SJSA1 (cell line): ENCODE measurements at places on chromosomes 4 and X.

DNA sequence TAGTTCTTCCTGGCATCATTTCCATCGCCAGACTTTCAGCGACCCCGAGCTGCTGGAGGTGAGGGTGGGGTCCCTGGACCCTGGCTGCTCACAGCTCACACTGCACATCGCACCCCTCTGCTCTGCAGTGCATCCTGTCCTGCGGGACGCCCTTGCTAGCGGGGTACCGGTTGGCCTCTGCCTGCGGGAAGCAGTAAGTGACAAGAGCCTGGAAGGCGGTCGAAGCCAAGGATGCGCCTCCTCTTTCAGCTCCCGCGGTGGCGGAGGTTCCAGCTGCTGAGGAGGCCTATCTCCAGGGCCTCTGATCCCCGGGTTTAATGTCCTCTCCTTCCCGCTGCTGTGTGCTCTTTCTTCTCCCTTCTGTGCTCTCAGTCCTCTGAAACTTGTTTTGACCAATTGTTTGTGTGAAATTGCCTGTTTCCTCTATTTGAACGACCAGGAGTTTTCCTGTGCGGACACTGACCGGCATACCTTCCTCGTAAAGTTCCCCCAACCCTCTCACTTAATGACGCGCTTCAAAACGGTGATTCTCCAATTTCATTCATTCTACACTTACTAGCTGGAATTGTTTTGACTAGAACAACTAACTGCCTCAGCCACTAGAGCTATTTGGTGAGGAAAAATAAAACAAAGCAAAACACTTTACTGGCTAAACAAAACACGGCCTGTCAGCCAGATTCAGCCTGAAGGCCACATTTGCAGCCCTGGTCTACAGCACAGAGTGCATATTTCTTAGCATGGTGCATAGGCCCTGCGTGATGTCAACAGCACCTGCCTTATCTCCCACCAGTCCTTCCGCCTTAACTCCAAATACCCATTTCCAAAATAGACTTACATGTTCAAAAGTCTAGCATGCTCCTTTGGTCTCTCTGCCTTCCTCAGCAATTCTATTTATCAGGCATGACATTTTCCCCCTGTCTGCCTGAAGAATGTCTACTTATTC lies 28.0 kb downstream of the MGAT4D start:
- no peaks in the 10 kb centered on the region for H3K4me1 ChIP-seq
- no peak overlapping the region for H3K27ac ChIP-seq
- no peak overlapping the region for H3K4me3 ChIP-seq
- H3K36me3 ChIP-seq, result no peaks in the 10 kb centered on the region
- DNase-seq, result no peak

- H3K27ac ChIP-seq, result no peak overlapping the region
- DNase-seq, result no peak
- H3K4me3 ChIP-seq, result no peak overlapping the region
- peaks cover 1% of the 10 kb centered on the region for H3K4me1 ChIP-seq
- no peaks in the 10 kb centered on the region for H3K27me3 ChIP-seq
These were observed 9.2 kb downstream of the MAMLD1 start for GRCh38 chrX:150372280-150372679.

- H3K36me3 ChIP-seq, result no peaks in the 10 kb centered on the region
- peak; percentile 5 for DNase-seq
- H3K27ac ChIP-seq, result no peak overlapping the region
- H3K4me1 ChIP-seq, result peaks cover 39% of the 10 kb centered on the region
- H3K27me3 ChIP-seq, result no peaks in the 10 kb centered on the region
- no peak overlapping the region for H3K4me3 ChIP-seq
These were observed 66.9 kb upstream of the GRID2 start for GRCh38 chr4:92236877-92237276.

DNA sequence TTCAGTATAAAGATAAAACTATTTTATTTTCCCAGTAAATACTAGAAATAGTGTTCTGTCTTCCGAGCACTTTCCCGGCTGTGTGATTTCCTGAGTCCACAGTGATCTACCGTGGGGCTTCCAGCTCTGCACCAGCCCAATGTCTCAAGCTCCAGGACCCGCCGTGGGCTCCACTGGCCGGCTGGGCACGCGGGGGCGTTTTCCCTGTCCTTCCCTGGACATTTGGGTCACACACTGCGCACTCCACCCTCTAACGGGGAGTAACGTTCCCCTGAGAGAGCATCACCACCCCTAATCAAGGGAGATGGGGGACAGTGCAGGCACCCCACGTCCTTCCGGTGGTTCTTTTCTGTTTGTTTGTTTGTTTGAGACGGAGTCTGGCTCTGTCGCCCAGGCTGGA lies 844.6 kb upstream of the FRG1 start:
- no peaks in the 10 kb centered on the region for H3K27me3 ChIP-seq
- no peak overlapping the region for H3K4me3 ChIP-seq
- DNase-seq, result no peak
- no peaks in the 10 kb centered on the region for H3K4me1 ChIP-seq
- H3K27ac ChIP-seq, result no peak overlapping the region

- H3K36me3 ChIP-seq, result peaks cover 19% of the 10 kb centered on the region
- H3K4me1 ChIP-seq, result no peaks in the 10 kb centered on the region
- no peak for DNase-seq
- H3K4me3 ChIP-seq, result no peak overlapping the region
- H3K27me3 ChIP-seq, result no peaks in the 10 kb centered on the region
- H3K27ac ChIP-seq, result no peak overlapping the region
These were observed 138.3 kb downstream of the PDE5A start for GRCh38 chr4:119490335-119490734.

- H3K4me1 ChIP-seq, result peaks cover 39% of the 10 kb centered on the region
- no peaks in the 10 kb centered on the region for H3K27me3 ChIP-seq
- DNase-seq, result no peak
- no peak overlapping the region for H3K4me3 ChIP-seq
These were observed 7.5 kb upstream of the PDLIM3 start for GRCh38 chr4:185542626-185543315.

GRCh38 chr4:88674979-88675378 lies 22.6 kb downstream of the NAP1L5 start:
- no peak for DNase-seq
- no peak overlapping the region for H3K27ac ChIP-seq
- no peaks in the 10 kb centered on the region for H3K4me1 ChIP-seq
- H3K27me3 ChIP-seq, result no peaks in the 10 kb centered on the region

- no peaks in the 10 kb centered on the region for H3K27me3 ChIP-seq
- H3K27ac ChIP-seq, result no peak overlapping the region
- DNase-seq, result no peak
- no peaks in the 10 kb centered on the region for H3K36me3 ChIP-seq
- peaks cover 25% of the 10 kb centered on the region for H3K4me1 ChIP-seq
- H3K4me3 ChIP-seq, result no peak overlapping the region
These were observed 276.7 kb downstream of the UNC5C start for GRCh38 chr4:95272036-95272435.

- H3K27ac ChIP-seq, result no peak overlapping the region
- no peaks in the 10 kb centered on the region for H3K27me3 ChIP-seq
- no peaks in the 10 kb centered on the region for H3K36me3 ChIP-seq
- no peak for DNase-seq
- H3K4me3 ChIP-seq, result no peak overlapping the region
These were observed 23.5 kb upstream of the PRDM8 start for GRCh38 chr4:80173841-80174240.

DNA sequence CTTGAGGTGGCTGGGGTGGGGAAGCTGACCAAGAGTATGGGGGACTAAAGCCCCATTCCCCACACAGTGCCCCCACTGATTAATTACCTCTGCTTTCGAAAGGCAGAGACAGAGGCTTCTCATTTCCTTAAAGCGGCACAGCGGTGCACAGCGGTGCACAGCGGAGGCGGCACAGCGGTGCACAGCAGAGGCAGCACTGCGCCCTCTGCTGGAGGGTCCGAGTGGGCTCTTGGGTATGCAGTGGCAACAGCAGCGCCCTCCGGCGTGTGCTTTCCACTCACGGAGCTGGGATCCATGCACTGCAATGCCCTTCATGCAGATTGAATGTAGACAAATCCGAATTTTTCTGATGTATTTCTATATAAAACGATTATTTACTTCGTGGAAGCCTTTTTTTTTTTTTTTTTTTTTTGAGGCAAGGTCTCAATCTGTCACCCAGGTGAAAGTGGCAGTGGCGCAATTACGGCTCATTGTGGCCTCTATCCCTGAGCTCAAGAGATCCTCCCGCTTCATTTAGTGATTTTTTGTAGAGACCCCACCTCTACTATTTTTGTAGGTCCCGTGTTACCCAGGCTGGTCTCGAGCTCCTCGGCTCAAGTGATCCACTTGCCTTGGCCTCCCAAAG lies 19.7 kb upstream of the PRPS2 start:
- no peak for DNase-seq
- H3K36me3 ChIP-seq, result no peaks in the 10 kb centered on the region
- no peak overlapping the region for H3K4me3 ChIP-seq
- H3K27ac ChIP-seq, result no peak overlapping the region
- H3K4me1 ChIP-seq, result no peaks in the 10 kb centered on the region

GRCh38 chrX:16089086-16089485 lies 34.3 kb upstream of the GRPR start:
- no peaks in the 10 kb centered on the region for H3K27me3 ChIP-seq
- no peaks in the 10 kb centered on the region for H3K36me3 ChIP-seq
- H3K27ac ChIP-seq, result no peak overlapping the region

DNA sequence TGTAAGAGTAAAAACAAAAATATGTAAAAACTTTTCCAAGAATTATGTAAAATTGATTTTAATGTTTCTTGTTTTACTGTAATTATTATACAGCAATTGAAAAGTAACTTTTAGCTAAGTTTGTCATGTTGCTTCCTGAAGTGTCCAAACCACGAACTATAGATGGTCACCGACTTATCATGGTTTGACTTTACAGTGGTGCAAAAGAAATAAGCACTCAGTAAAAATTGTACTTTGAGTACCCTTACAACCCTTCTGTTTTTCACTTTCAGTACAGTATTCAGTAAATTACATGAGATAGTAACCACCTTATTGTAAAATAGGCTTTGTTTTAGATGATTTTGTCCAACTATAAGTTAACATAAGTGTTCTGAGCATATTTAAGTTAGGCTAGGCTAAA lies 93.8 kb downstream of the SLC10A6 start:
- H3K27ac ChIP-seq, result no peak overlapping the region
- DNase-seq, result no peak
- no peaks in the 10 kb centered on the region for H3K36me3 ChIP-seq
- no peak overlapping the region for H3K4me3 ChIP-seq
